ENCODE measurements at places on chromosomes 11 and 22. TPM values are rescaled to one million over a fixed set of nuclear protein-coding genes. Genes with fewer than 3 reads are reported as not detected.

DNA sequence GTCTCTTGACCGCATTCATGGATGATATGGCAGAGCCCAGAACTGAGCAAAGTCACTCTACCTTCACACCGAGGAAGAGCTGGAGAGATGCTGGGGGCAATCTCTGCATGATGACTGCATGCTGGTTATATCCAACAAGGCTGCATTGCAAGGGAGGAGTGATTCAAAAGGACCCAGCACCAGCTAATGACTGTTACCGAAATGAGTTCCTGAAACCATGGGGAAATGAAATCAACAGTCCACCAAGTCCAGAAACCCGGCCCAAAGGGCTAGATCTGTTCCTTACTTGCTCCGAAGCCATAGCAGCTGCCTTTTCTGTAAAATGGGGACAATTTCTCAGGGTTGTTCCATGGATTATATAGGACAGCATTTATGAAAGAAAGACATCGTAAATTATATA, 1.2 kb upstream of the SMIM35 start:
- DNase-seq = no peak
- H3K36me3 ChIP-seq = no peaks in the 10 kb centered on the region
- H3K27me3 ChIP-seq = peaks cover 3% of the 10 kb centered on the region
- H3K4me3 ChIP-seq = no peak overlapping the region
- no peaks in the 10 kb centered on the region for H3K4me1 ChIP-seq
- no peak overlapping the region for H3K27ac ChIP-seq

DNA sequence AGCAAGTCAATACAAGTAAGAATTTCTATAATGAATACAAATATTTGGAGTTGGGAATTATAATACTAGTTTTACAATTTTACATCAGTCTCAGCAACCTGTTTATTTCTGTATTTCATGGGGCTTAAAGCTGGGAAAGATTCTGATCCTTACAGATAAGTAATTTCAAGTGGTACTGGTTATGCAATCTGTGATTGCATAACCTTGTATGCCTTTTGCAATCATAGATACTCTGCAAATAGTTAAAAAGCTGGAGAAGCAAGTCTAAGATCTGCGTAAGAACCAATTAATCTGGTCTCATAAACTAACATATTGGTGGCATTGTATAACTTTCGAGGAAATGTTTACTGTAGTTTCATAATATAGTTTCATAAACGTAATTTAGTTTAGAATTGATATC, 198.3 kb upstream of the PGR start:
- no peak overlapping the region for H3K4me3 ChIP-seq
- H3K36me3 ChIP-seq = no peaks in the 10 kb centered on the region
- no peak overlapping the region for H3K27ac ChIP-seq
- no peaks in the 10 kb centered on the region for H3K4me1 ChIP-seq
- H3K27me3 ChIP-seq = no peaks in the 10 kb centered on the region

DNA sequence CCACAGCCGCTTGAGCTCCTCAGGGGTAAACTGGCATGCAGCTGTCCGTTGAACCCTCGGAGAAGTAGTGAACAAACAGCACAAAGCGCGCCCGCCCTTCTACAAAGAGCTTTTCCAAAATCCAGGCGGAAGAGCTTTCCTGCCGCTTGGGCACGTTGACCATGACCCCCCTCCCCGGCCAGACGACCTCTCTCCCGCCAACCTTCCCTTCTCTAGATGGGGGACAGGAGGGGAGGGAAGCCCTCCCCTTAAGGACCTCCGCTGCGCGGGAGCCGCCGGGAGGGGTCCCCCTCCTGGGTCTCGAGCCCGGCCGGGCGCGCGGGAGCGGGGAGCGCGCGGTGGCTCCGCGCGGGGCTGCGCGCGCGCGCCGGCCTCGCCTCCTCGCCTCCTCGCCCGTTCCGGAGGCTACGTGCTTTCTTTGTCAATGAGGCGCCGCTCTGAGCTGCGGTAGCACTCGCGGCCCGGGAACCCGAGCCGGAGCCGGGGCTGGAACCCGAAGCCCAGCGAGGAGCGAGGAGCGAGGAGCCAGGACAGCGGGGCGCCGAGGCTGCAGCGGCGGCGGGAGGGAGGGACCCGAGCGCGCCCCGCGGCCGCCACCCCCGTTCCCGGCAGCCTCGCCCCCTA, 118.6 kb downstream of the HIPK3 start:
- H3K4me3 ChIP-seq = no peak within 1 kb of the TSS
- peaks cover 47% of the 10 kb centered on the region for H3K27me3 ChIP-seq
- no peak within 1 kb of the TSS for H3K27ac ChIP-seq
- no peaks in the 10 kb centered on the region for H3K4me1 ChIP-seq
- DNase-seq = no peak

GRCh38 chr11:3021125-3021524, 29.0 kb upstream of the NAP1L4 start:
- no peak overlapping the region for H3K27ac ChIP-seq
- H3K27me3 ChIP-seq = no peaks in the 10 kb centered on the region
- H3K4me1 ChIP-seq = peaks cover 54% of the 10 kb centered on the region
- H3K36me3 ChIP-seq = peaks cover 55% of the 10 kb centered on the region

GRCh38 chr22:25076336-25076735, 123.3 kb upstream of the CRYBB3 start:
- peaks cover 44% of the 10 kb centered on the region for H3K4me1 ChIP-seq
- H3K27ac ChIP-seq = peak overlapping the region; percentile 40
- no peak overlapping the region for H3K4me3 ChIP-seq
- no peaks in the 10 kb centered on the region for H3K27me3 ChIP-seq
- no peak for DNase-seq
- H3K36me3 ChIP-seq = no peaks in the 10 kb centered on the region

The MYBPC3 gene
- total RNA-seq = not detected

- no peaks in the 10 kb centered on the region for H3K36me3 ChIP-seq
- H3K27me3 ChIP-seq = no peaks in the 10 kb centered on the region
- DNase-seq = no peak
- no peak overlapping the region for H3K4me3 ChIP-seq
These were observed 133.2 kb upstream of the TEAD1 start for GRCh38 chr11:12540913-12541582.

The TRIM3 gene
- total RNA-seq = 16.6 TPM

DNA sequence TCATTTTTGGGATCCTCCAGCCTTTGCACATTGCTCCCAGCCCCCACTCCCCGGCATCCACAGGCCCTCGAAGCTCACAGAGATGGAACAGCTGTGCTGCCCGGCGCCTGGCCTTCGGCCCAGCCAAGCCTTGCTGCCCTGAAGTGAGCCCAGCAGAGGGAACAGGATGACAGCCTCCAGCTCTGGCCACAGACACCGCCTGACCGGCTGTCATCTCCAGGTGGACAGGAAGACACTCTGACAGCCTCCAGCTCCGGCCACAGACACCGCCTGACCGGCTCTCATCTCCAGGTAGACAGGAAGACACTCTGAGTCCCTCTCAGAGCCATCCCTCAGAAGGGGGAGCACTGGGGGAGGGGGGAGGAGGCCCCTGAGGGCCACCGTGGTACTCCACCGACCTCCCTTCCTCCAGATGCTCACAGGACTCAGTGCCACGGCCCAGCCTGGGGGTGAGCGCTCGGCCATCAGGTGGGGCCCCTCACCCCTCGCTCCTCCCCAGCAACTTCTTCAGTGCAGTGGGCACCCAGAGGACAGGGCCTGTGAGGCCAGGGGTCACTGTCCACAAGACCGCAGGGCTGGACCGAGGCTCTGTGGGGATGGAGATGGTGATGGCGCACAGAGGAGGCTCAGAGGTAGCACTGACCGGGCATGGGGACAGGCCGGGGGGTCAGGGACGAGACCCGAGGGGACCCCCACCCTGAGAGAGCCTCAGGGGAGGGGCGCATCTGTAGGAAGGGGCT, 58.6 kb downstream of the BRD1 start:
- no peaks in the 10 kb centered on the region for H3K27me3 ChIP-seq
- peaks cover 16% of the 10 kb centered on the region for H3K36me3 ChIP-seq
- H3K27ac ChIP-seq = no peak overlapping the region
- H3K4me3 ChIP-seq = no peak overlapping the region

- no peaks in the 10 kb centered on the region for H3K4me1 ChIP-seq
- no peak overlapping the region for H3K4me3 ChIP-seq
- H3K36me3 ChIP-seq = no peaks in the 10 kb centered on the region
- H3K27ac ChIP-seq = no peak overlapping the region
These were observed 143.0 kb downstream of the TMEM135 start for GRCh38 chr11:87180742-87181141.

GRCh38 chr11:92457250-92457649, 232.6 kb downstream of the FAT3 start:
- H3K4me1 ChIP-seq = no peaks in the 10 kb centered on the region
- no peaks in the 10 kb centered on the region for H3K36me3 ChIP-seq
- no peaks in the 10 kb centered on the region for H3K27me3 ChIP-seq
- no peak overlapping the region for H3K4me3 ChIP-seq
- DNase-seq = no peak

The MRGPRF gene
- total RNA-seq = not detected

The FXYD6 gene
- total RNA-seq = not detected

The NAALAD2 gene
- not detected for total RNA-seq

GRCh38 chr11:113697756-113698407, 8.2 kb downstream of the TMPRSS5 start:
- no peaks in the 10 kb centered on the region for H3K27me3 ChIP-seq
- H3K4me1 ChIP-seq = no peaks in the 10 kb centered on the region
- H3K27ac ChIP-seq = no peak overlapping the region
- H3K36me3 ChIP-seq = no peaks in the 10 kb centered on the region
- DNase-seq = no peak

DNA sequence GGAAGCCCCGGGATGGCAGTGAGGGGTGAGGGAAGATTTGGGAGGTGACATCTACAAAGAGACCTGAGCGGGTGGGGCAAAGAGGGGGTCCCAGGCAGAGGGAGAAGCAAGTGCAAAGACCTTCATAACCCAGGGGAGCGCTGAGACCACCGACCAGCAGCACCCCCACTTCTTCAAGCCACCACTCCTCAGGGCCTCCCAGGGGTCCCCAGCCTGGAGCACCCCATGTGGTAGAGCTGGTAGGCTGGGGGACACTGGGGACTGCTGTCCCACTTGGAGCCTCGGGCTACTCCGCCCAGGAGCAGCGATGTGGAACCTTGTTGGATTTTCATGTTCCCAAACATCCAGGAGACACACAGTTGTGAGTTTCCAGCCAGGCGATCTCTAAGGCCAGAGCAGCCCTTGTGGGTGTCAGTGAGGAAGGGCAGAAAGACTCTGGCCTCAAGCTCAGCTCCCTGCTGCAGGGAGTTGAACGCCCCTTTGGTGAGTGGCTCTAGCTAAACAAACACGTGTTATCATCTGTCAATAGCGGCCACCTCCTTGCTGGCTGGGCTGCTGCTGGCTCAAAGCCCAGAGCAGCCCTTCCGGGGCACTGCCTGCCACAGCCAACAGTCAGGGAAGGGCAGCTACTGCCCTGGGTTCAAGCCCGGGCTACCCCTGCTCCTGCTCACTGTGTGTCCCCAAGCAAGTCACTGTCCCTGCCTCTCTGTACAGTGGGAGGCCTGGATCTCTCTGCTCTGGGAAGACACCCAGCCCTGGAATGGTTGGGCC, 25.7 kb upstream of the CHKA start:
- no peaks in the 10 kb centered on the region for H3K27me3 ChIP-seq
- H3K36me3 ChIP-seq = no peaks in the 10 kb centered on the region
- no peak for DNase-seq
- H3K4me3 ChIP-seq = no peak overlapping the region
- H3K4me1 ChIP-seq = peaks cover 9% of the 10 kb centered on the region
- H3K27ac ChIP-seq = no peak overlapping the region

The DDIAS gene
- 0.85 TPM for total RNA-seq

The MAP4K2 gene
- 71.9 TPM for total RNA-seq
